Epithelial cell of proximal tubule (primary cell): ENCODE measurements at places on chromosomes 2 and 18.
A peak's percentile ranks its signal among the peaks of the same experiment; 100 is the strongest.

- no peak for DNase-seq
Observed at GRCh38 chr2:153074207-153074606, 355.8 kb downstream of the ARL6IP6 start.

- DNase-seq, result no peak
Observed at GRCh38 chr18:52936931-52937330, 596.9 kb downstream of the DCC start.

DNA sequence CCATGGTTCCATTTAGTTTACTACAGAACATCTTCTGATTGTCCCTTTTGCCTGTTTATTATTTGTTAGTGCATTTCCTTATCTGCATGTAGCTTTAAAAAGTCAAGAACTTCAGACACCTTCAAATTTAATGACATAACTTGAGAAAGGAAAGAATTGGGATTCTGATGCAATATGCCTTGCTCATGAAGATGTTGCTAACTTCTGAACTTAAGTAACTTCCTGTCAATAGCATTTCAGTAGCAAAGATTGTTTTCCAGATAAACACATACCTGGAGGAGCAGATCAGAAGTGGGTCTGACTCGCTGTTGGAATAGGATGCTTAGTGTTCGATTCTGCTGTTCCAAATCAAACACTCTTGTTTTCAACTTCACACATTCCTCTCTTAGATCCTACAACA lies 190.2 kb upstream of the LYPD1 start:
- DNase-seq, result no peak

DNA sequence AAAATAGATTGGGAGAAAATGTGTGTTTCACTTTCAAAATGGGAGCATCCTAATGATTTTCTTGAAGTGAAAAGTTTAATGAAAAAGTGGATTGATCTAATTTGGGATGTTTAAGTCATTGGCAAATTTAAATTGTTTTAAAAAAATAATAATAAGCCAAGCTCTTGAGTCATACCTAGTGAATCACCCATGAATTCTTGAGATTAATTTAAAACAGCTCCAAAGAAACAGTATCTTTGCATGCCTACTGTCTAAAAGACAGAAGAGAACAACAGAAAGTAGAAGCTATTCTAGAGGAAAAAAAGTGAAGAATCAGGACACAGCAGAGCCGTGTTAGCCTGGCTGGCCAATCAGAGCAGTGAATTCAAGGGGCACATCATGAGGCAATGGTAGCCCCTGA lies 7.7 kb downstream of the ACVR1C start:
- DNase-seq, result no peak

GRCh38 chr18:3872641-3873040 lies 422.7 kb downstream of the TGIF1 start:
- DNase-seq, result no peak

DNA sequence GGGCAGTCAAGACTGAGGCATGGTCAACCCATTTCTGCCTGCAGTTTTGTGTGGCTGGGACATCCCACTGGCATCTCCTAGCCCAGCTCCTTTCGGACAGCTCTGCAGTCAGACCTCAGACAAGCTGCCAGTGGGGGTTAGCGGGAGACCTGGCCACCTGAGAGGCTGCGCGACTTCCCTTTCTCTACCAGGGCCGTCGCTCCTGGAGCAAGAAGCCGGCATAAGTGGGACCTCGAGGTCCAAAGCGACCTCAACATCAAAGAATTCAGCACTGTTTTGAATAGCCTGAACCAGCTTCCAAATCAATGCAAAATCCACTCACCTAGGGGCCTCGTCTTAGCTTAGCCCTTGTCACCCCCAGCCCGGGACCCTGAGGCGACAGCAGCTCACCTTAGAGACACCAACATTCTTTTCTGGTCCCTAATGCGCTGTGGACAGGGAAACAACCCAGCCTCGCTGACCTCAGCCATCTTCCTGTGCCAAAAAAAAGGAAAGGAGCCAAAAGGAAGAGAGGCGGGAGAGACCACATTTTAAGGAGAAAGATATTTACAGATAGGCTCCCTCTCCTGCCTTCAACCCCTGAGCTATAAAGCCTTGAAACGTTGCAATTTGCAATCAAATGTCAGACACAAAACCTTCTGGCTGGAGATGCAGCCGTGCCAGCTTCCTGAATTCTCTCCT lies 81.2 kb downstream of the GFPT1 start:
- DNase-seq, result no peak

GRCh38 chr18:62485684-62486083 lies 37.1 kb upstream of the ZCCHC2 start:
- DNase-seq, result peak; percentile 76

DNA sequence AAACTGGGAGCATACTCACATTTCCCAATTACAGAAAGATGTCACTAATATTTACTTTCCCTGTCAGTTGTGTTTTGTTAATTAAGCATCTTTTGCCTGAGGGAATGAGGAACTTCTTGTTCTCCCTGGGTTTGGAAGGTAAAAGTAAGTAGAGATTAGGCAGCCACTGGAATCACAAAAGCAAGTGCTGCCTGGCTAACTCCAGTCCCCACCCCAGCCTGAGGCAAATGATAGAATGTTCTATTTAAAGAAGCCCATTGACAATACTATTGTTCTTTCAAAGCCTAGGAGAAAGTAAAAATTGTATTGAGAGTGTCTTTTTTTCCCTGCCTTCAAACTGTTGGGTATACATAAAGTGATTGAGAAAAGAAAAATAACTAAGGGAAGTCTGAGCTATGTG lies 93.8 kb downstream of the MBD2 start:
- DNase-seq, result no peak

DNA sequence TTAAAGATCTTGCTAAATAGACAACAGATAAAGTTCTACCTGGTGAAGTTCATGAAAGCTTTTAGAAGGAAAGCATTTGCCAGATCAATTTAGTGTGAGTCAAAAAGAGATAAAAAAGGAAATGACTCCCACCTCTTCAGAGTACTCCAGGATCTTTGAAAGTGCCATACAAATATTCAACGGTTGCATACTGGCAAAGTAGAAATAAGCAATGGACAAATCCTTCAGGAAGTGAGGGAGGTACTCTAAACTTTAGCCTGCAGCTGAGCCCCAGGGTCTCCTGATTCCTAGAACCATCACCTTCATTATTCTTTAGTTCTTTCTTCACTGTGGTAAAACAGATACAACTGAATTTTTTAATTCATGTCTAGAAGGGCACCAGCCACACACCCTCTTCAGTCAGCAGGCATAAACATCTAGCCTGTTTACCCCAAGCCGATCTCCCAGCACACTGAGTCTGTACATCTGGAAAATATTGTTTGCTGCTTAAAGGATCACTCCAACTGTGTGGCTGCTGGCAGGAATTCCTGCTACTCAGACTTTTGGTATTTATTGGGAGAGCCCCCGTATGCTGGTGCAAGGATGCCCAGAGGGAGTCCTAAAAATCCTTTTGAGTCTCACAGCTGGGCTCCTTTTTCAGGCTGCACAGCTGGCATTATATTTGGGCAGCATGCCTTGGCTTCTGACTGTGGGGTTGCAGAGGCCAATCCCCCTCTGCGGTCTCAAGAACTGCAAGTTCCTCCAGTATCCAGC lies 72.3 kb upstream of the SESTD1 start:
- DNase-seq, result no peak

GRCh38 chr2:41610501-41611190 lies 437.2 kb upstream of the PKDCC start:
- DNase-seq, result no peak

GRCh38 chr18:8833480-8833879 lies 128.1 kb downstream of the MTCL1 start:
- no peak for DNase-seq

- DNase-seq, result no peak
Observed at GRCh38 chr2:5727235-5727634, 35.1 kb downstream of the SOX11 start.

- no peak for DNase-seq
Observed at GRCh38 chr18:76980663-76981395, 151.8 kb downstream of the MBP start.

GRCh38 chr2:191637182-191638078 lies 40.5 kb upstream of the NABP1 start:
- DNase-seq, result peak; percentile 74

DNA sequence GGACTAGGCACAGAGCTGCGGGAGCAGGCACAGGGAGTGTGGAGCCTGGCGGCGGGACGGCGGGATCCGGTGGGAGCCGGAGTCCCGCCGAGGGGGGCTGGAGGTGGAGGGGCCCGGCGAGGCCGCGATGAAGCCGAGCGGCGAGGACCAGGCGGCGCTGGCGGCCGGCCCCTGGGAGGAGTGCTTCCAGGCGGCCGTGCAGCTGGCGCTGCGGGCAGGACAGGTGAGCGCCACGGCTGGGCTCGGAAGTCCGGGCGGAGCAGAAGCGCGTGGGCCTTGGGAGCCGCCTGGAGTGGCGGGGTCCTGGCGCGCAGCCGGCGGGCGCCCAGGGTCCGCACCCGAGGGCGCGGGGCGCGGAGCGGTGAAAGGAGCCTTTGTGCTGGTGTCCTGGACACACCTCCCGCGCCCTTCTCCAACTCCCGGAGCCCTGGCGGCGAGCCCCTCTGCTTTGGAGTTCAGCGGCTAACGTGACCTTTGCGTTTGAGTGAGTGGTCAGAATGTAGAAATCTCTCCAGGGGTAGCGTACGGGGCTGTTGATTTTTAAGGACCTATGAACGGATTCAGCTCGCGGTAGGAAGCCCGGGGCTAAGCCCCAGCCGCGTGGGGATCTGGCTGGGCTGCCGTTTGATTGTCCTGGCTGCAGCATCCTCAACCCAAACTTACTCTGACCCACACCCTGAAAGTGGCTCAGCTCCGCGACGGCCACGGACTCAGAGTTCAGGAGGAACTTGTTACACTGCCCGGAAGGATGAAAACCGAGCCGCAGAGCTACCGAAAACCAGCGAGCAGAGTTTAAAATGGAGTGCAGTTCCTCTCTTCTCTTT lies 448 bp downstream of the IMPA2 start:
- no peak for DNase-seq
